Naive thymus-derived CD8-positive, alpha-beta T cell (primary cell): ENCODE measurements at places on chromosomes 12 and 14.

- DNase-seq = peak; percentile 23
Observed at GRCh38 chr14:25150934-25151790, 101.2 kb upstream of the STXBP6 start.

GRCh38 chr14:20422886-20423285 lies 9.6 kb upstream of the TEP1 start:
- no peak for DNase-seq

- peak; percentile 73 for DNase-seq
Observed at GRCh38 chr12:68675101-68675842, 11.5 kb upstream of the NUP107 start.

GRCh38 chr12:45170456-45171042 lies 45.3 kb upstream of the ANO6 start:
- peak; percentile 69 for DNase-seq

DNA sequence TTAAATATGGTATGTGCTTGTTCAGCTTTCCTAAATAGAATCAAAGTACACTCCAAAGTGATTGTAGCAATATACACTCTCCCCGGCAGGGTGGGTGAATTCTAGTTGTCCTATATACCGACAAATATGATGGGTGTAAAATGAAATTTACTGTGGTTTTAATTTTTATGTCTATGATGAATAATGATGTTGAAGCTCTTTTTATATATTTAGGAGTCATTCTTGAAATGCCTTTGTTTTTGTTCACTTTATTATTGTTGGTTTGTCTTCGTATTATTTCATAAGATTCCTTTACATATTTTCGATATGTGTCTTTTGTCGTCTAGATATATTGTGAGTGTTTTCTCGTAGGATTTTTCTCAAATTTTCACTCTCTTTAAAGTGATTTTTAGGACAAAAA lies 105.7 kb downstream of the PDE3A start:
- DNase-seq = no peak

GRCh38 chr14:24894583-24895242 lies 155.2 kb downstream of the STXBP6 start:
- DNase-seq = no peak

- no peak for DNase-seq
Observed at GRCh38 chr14:68664225-68664681, 128.6 kb downstream of the ZFP36L1 start.

GRCh38 chr14:71371711-71372396 lies 464.6 kb downstream of the PCNX1 start:
- no peak for DNase-seq

GRCh38 chr14:70907996-70908934 lies 1.0 kb downstream of the PCNX1 start:
- DNase-seq = peak; percentile 16

DNA sequence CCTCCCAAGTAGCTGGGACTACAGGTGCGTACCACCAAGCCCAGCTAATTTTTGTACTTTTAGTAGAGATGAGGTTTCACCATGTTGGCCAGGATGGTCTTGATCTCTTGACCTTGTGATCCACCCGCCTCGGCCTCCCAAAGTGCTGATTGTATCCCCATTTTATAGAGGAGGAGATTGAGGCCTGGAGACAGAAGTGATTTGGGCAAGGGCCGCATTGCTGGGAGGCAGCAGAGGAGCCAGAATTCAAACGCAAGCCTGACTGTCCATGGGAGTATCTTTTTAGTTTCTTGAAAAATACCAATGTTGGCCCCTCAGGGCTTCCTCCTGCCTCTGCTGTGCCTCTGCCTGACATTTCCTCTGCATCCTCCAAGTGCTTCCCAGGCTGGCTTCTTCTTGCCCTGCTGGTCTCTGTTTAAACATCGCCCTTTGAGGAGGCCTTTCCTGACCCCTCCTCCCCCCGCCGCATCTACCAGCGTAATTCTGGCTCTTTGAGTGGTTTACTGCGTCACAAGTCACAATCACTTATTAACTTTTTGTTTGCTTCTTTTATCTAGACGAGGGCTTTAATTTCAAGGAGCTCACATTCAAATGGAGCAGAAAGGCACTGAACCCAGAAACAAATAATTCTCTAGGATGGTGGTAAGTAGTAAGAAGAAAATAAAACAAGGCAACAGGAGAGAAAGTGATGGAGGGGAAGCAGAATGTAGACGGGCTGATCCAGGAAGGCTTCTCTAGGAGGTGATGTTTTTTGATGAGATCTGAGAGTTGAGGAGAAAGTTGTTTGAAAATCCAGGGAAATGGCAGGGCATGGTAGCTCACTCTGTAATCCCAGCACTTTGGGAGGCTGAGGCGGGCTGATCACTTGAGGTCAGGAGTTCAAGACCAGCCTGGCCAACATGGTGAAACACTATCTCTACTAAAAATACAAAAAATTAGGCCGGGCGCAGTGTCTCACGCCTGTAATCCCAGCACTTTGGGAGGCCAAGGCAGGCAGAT lies 91.0 kb upstream of the MED13L start:
- no peak for DNase-seq

GRCh38 chr12:121095544-121096198 lies 37.0 kb upstream of the P2RX7 start:
- peak; percentile 66 for DNase-seq

DNA sequence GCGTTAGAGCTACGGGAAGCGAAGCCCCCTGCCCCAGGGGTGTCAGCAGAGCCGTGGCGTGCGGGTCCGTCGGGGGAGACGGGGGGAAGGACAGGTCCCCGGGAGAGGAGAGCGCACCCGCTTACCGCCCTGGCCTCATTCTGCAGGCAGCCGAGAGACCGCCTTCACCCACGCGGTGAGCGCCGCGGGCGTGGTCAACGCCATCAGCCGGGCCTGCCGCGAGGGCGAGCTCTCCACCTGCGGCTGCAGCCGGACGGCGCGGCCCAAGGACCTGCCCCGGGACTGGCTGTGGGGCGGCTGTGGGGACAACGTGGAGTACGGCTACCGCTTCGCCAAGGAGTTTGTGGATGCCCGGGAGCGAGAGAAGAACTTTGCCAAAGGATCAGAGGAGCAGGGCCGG lies 10.5 kb downstream of the WNT5B start:
- DNase-seq = no peak

GRCh38 chr12:67826946-67827720 lies 162.1 kb upstream of the IFNG-AS1 start:
- DNase-seq = no peak

DNA sequence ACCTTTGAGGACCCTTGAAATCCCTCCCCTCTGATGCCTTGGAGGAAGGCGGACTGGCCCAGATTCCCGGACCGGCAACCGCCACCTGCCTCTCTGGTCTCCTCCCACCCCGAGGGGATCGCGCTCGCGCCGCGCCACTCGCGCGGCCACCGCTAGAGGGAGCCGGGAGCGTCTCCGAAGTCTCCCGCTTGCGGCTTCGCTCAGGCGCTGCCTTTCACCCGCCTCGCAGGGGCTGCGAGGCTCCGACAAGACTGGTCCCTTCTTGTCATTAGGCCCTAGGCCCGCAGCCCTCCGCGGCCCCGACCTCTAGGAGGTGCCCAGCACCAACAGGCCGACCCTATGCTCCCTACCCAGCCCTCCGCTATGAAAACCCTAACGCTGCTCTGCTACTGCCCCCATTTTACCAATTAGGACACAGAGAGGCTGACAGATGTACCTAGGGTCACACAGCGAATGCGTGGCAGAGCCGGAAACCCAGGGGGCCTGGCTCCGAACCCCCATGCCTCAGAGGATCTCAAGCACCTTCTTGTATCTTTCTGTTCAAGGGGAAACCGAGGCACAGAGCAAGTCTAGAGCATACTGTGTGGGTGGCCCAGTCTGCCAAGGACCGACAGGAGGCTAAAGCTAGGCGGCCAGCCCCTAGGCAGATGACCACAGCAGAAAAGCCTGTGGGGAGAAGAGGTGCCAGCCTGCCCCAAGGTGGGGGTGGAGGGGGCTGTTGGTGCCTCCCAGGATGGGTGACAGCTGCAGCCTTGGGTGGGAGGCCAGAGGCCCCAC lies 21.4 kb upstream of the VSX2 start:
- DNase-seq = peak; percentile 52

DNA sequence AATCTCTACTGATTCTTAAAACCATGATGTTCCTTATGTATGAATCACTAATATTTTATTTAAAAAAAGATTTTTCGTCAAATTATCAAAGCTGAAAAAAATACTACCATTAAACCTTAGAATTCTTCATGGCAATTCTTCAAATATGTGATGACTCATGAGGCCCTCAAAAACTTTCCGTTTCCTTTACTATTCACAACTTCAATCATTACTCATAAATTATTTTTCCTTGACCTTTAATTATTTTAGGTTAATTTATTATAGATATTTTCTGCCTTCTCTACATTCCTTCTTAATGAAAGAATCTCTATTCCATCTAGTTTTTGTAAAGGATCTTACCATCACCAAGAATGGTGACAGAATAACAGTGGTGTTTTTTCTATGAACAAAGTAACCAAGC lies 162.1 kb upstream of the SOX5 start:
- DNase-seq = no peak

- no peak for DNase-seq
Observed at GRCh38 chr14:25042362-25043299, 7.3 kb downstream of the STXBP6 start.

DNA sequence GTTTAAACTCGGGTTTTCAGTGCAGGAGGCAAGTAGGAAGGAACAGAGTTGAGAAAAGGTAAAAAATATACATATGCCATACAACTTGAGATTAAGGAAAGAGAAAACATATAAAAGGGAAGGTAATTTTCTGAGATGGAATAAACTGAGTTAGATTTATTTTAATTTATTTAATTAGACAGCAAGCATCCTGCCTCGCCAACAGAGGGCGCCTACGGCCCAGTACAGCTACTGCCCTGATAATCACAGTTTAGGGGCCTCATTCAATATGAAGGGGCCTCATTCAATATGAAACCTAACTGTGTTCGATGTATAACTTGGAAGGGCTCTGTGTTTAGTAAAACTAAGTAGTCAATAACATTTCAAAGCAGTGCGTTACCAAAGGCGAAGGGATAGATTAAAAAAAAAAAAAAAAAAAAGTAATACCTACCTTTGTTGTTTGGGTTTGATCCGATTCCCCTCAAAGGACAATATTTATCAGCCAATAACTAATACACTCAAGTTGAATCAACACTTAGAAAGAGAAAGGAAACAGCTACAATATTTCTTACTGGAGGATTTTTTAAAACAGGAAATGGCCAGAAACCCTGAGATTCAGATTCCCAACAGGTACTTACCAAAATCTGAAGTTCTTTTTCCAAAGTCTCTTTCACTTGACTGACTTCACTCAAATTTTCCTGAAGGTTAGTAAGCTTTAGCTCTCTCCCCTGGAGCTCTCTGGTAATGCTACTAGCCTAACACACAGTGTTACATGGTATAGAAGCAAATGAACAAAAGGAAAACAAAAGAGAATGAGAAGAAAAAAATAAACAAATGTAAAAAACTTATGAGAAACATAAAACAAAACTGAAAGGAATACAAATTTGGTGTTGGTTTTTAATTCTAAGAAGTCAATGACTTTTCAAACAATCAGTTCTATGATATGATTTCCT lies 70.0 kb upstream of the VPS33A start:
- DNase-seq = peak; percentile 19

DNA sequence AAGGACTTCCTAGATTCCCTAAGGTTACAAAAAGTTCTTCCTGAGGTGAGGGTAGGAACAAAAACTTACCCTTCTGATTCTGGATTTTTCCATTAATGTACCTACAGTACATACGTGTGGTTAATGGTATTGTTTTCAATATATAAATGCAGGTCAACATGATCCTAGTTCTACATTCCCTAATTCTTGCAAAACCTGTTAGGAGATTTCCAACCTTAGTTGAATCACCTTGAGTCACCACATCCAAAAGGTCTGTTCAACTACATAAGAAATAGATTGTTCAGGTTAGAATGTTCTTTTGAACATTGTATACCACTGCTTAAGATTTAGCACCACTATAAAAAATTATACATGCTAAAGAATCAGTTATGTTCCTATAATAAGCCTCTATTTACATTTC lies 118.9 kb downstream of the GARIN6 start:
- no peak for DNase-seq

GRCh38 chr14:66117600-66117999 lies 368.6 kb upstream of the CCDC196 start:
- no peak for DNase-seq

DNA sequence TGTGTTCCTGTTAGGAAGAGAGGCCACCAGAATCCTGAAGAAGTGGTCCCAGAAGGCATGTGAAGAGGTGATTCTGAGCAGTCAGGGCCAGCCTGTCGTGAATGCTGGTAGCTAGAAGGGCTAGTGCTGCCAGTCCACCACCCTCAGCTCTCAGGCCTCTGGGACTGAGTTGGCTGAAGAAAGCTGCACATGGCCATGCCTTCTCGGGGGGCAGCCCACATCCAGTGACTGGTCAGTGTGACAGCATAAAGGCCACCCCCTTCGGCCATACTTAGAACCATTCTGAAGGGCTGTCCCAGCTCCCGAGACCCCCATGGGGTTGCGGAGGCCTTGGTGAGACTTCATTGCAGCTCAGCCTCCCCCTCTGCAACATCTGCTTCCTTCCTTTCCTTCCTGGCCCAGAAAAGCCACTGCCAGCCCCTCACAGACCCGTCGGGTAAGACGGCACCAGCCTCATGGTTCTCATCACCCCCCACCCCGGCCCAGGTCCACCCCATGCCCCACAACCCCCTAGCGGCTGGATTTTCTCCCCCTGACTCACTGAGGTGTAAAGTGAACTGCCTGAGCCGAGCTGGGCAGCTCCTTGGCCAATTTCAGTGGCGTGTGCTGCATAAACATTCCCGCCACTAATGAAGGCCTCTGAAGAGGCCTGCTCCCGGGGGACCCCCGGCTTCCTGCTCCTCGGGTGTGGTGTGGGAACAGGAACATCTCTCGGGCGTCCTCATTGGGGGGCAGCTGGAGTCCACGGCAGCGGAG lies 49.5 kb upstream of the DIO3 start:
- no peak for DNase-seq
